NCI-H1417 (cell line): ENCODE measurements at places on chromosomes 12 and 14.

- DNase-seq, result no peak
These were observed 77.4 kb upstream of the ALG10 start for GRCh38 chr12:33944703-33945437.

GRCh38 chr12:122845865-122846621 lies 10.8 kb downstream of the HIP1R start:
- DNase-seq, result no peak

- DNase-seq, result no peak
These were observed 6.7 kb downstream of the ITGA5 start for GRCh38 chr12:54412348-54412747.

GRCh38 chr14:92951912-92952471 lies 29.0 kb downstream of the CHGA start:
- peak; percentile 79 for DNase-seq

GRCh38 chr12:79514730-79515529 lies 175.8 kb downstream of the PAWR start:
- DNase-seq, result no peak

DNA sequence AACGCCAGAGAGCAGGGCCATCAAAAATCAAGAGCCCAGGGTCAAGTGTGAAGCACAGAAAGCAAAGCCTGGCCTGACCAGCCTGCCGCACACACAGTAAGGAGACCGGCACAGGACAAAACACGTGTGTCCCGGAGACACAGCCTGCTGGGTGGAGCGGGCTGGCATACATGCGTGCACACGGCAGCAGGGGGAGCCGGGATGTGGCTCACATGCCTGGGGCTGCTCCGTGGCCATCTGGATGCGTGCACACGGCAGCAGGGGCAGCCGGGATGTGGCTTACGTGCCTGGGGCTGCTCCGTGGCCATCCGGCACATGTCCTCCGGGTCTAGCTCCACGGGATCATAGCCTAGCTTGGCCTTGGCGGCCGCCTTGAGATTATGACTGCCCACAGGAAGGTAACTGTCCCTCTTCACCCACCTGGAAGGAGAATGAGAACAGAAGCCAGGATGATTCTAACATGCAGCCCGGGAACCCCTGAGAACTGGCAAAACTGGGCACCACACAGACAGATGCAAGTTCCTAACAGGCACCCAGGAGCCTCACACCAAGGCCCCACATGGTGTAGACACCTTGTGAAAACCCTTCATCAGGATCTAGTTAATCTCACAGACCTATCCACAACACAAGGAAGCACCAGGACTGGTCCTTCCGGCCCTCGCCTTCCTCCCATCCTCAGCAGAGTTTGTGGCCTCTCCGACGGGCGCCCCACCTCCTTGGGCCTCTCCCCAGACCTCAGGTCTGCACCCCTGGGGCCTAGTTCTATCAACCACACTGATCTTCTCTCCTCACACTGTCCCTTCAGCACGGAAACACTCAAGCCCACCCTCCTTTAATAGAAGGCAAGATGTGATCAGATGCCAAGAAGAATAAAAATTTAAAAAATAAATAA lies 13.6 kb downstream of the POLE start:
- DNase-seq, result no peak

DNA sequence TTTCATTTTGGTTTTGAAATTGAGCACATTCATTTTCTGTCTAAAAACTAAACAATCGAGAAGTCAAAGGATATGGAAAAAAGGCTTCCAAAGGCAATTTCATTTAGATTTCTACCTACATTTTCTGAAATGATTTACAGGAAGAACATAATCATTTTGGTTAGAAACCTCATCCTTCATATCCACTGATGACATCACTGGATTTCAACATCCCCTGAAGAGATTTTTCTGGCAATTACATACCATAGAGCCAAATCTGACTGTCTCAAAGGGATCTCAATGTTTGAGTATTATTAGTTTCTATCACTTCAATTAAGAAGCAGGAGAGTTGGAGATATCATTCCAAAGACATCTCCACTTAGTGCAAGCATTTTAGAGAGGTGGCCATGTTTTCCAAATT lies 137.8 kb downstream of the TTC7B start:
- DNase-seq, result no peak

- peak; percentile 31 for DNase-seq
These were observed 78.3 kb upstream of the PSMA6 start for GRCh38 chr14:35213869-35214387.

GRCh38 chr12:11015775-11016430 lies 6.5 kb downstream of the TAS2R19 start:
- DNase-seq, result no peak

- DNase-seq, result no peak
These were observed 351.9 kb downstream of the RGS6 start for GRCh38 chr14:72284176-72284575.

- no peak for DNase-seq
These were observed 8.6 kb downstream of the RAB5B start for GRCh38 chr12:55982319-55982936.
